ENCODE measurements at places on chromosomes 6 and 20. TPM values are rescaled to one million over a fixed set of nuclear protein-coding genes. Genes with fewer than 3 reads are reported as not detected.
A peak's percentile ranks its signal among the peaks of the same experiment; 100 is the strongest.

GRCh38 chr6:138105880-138106664 lies 1.1 kb downstream of the PERP start:
- peaks cover 8% of the 10 kb centered on the region for H3K36me3 ChIP-seq
- no peaks in the 10 kb centered on the region for H3K27me3 ChIP-seq
- no peak for DNase-seq
- H3K4me3 ChIP-seq: peak overlapping the region; percentile 92
- peaks cover 12% of the 10 kb centered on the region for H3K4me1 ChIP-seq
- H3K27ac ChIP-seq: 0 out of 2 replicates have a peak overlapping the region, but pooled peaks have one; percentile 1

Gene BPIFB2
- total RNA-seq: not detected

DNA sequence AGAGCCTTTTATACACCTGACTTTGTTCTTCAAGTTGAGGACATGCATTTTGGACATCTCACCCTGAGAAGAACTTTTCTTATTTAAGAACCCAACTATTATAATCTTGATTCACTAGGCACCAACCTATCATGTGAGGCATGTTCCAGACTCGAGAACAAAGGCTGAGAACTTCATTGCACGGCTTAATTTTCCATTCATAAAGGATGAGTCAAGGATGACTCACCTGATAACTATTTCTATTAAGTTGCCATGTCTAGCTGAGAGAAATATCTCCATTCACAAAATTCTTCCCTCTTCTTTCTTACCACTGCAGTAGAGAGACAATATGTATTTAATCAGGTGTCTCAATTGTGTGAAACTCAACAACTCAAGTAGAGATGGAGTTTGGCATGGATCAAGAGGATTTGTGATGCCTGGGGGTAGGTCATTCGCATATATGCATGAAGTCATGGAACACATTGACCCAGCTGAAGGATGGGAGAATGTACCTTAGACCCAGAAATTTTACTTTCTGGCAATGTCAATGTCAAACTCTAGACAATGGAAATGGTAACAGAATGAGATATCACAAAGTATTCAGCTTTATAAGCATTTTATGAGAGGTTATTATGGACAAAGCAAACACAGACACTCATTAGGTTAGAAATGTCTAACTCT lies 208.7 kb upstream of the PRND start:
- no peaks in the 10 kb centered on the region for H3K27me3 ChIP-seq
- H3K36me3 ChIP-seq: no peaks in the 10 kb centered on the region
- peaks cover 47% of the 10 kb centered on the region for H3K4me1 ChIP-seq
- peak; percentile 65 for DNase-seq

DNA sequence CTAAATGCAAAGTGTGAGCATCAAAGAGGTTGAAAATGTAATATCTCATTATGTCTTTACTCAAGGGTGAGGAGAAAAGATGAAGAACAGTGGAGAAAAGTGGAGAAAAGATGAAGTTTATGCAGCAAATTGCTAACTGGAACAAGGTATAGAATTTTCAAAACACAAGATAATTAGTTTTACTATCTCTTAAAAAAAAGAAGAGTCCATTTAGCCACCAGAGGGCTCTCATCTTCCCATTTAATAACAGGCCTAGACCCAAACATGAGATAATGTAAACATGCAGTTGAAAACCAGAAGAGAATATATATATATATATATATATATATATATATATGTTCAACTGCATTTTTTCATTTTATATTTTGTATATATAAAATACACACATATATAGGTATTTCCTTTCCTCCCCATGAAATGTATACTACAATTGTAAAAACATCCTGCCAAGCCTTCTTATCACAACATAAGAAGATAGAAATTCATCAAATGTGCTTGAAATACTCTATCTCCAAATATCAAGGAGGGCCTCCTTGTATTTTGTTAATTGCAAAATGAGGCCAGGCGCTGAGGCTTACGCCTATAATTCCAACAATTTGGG lies 78.4 kb downstream of the ADTRP start:
- H3K27me3 ChIP-seq: no peaks in the 10 kb centered on the region
- no peak overlapping the region for H3K4me3 ChIP-seq

Gene GABRR2
- total RNA-seq: not detected

Gene ADGRF4
- total RNA-seq: not detected

Gene PRICKLE4
- total RNA-seq: not detected

GRCh38 chr6:33768644-33769120 lies 20.2 kb downstream of the LEMD2 start:
- H3K4me1 ChIP-seq: peaks cover 55% of the 10 kb centered on the region
- H3K36me3 ChIP-seq: peaks cover 21% of the 10 kb centered on the region
- peak overlapping the region; percentile 5 for H3K27ac ChIP-seq
- DNase-seq: peak; percentile 80
- H3K27me3 ChIP-seq: no peaks in the 10 kb centered on the region

Gene STMN3
- total RNA-seq: 4.6 TPM

Gene SLC26A8
- not detected for total RNA-seq

DNA sequence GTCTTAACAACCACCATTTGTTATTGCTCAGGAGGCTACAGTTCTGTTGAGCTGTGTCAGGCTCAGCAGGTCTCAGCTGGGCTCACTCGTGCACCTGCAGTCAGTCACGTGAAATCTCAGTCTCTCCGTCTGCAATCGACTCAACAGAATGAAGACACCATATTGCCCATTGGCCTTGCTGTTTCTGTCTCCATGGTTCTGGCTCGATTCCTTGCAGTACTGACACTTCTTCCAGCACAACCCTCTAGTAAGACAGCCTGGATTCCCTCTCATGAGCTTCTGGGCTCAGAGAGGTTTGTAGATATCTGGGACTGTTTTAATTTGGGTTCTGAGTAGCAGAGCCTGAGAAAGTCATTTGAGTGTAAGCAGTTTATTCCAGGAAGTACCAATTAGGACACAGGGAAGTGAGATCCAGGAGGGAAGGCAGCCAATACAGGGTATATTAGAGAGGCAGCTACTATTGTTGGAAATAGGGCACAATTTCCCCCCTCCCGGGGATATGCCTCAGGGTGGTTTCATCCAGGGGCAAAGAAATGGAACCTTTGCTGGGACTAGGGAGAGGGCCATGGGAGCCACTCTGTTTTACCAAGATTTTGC lies 87.4 kb upstream of the RALGAPA2 start:
- H3K4me3 ChIP-seq: no peak overlapping the region
- DNase-seq: no peak

DNA sequence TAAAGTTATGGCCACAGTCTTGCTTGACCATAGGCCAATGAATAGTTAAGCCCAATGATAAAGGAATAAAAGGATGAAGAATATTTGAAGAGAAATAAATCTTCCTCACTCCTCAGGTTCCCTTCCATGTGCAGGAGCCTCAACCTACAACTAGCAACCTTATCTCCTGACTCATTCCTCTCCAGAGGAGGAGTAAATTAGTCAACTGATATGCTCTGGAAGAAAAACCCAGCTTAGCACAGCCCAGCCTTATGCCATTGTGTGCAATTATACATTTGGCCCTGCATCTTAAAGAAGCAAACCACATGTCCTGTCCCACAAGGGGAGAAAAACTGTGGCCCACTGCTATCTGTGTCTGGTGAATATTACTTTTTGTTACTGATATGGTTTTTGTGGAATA lies 82.1 kb downstream of the PHIP start:
- H3K4me1 ChIP-seq: no peaks in the 10 kb centered on the region
- no peak overlapping the region for H3K4me3 ChIP-seq
- H3K27ac ChIP-seq: no peak overlapping the region
- no peak for DNase-seq

- no peaks in the 10 kb centered on the region for H3K27me3 ChIP-seq
- no peak overlapping the region for H3K27ac ChIP-seq
- peaks cover 11% of the 10 kb centered on the region for H3K4me1 ChIP-seq
These were observed 64.5 kb upstream of the TNFAIP3 start for GRCh38 chr6:137802408-137803182.

Gene GSTA2
- not detected for total RNA-seq

Gene SLA2
- total RNA-seq: not detected

DNA sequence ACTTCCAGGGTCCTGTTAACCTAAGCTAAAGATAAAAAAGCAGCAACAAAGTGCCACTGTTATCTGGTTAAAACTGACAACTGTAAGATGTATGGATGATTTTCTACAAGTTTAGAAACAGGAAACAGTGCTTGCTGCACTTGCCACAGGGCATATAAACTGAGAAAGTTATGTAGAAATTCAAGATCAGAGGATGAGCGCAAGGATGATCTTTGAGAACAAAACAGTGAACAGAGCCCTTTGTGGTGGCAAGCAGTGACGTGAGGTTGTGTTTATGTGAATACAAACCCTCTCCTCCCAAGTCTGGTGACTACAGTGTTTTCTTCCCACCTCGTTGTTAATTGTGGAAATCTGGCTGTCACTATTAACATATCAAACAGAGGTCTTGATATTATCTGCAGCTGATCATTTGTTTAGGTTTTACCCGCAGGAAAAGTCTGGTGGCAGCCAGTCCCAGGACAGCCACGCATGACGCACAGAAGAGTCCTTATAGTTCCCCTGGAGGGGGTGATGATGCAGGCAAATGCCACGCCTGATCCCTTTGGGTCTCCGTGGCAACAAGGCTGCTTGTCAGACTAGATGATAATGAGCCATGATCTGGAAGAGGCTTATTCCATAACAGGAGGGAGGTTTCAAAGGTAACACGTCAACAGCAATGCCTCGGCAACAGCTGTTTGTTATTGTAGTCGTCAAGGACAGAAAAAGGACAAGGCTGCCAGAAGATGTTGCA lies 43.1 kb upstream of the TNFAIP3 start:
- peaks cover 4% of the 10 kb centered on the region for H3K4me1 ChIP-seq
- no peak for DNase-seq
- no peaks in the 10 kb centered on the region for H3K27me3 ChIP-seq
- H3K36me3 ChIP-seq: no peaks in the 10 kb centered on the region
- no peak overlapping the region for H3K27ac ChIP-seq

DNA sequence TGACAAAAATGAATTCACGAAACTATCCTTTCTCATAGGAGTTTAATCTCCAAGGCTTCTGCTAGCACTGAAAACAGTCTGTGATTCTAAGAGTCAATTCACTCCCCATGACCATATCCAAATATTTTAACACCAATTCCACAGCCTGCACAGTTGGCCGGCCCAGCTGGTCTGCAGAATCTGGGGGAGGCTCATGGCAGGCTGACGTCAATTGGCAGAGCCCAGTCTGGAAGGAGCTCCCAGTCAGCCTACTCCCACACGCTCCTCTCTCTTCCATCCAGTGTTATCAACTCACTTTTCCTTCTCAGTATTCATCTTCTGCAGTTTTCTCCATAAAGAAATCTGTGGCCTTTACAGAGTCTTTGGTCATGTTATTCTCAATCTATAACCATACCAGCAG lies 111.0 kb downstream of the TBXT start:
- DNase-seq: no peak
- H3K36me3 ChIP-seq: no peaks in the 10 kb centered on the region
- H3K27ac ChIP-seq: no peak overlapping the region
- no peak overlapping the region for H3K4me3 ChIP-seq
- H3K27me3 ChIP-seq: no peaks in the 10 kb centered on the region

DNA sequence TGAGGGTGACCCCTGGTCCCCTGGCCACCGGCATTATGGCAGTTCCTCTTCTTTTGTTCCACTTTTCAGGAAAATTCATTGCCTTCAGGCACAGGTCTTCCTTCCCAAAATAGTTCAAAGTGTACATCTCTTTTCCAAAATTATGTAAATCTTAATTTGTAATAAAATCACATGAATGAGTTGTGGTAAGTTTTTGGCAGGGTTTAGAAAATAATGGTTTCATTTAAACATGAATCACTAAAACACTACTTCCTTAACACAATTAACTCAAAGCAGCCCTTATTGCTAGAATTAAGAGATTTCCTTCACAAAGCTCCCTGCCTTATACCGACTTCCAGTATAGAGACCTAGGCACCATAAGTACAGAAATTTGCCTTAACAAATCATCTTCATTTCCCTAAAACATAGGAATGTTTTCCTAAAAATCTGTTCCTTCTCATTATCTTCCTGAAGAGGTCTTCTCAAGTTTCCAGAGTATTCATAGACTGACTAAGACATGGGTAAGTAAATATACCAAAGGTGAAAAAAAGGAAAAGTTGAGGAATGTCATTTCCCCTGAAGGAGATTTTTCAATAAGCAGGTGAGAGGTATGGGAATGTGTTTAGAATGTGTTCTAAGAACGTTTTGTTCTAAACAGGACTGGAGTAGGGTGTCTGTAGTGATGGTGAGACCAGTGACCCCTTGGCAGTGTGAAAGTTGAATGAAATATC lies 148.2 kb upstream of the CITED2 start:
- no peaks in the 10 kb centered on the region for H3K36me3 ChIP-seq
- H3K27me3 ChIP-seq: no peaks in the 10 kb centered on the region
- no peak for DNase-seq
- no peak overlapping the region for H3K27ac ChIP-seq
- H3K4me1 ChIP-seq: peaks cover 4% of the 10 kb centered on the region
